Fibroblast of mammary gland (primary cell): ENCODE measurements at places on chromosomes 7 and 10.
A peak's percentile ranks its signal among the peaks of the same experiment; 100 is the strongest.

GRCh38 chr10:64648915-64649314 lies 1127.7 kb downstream of the REEP3 start:
- no peak for DNase-seq

DNA sequence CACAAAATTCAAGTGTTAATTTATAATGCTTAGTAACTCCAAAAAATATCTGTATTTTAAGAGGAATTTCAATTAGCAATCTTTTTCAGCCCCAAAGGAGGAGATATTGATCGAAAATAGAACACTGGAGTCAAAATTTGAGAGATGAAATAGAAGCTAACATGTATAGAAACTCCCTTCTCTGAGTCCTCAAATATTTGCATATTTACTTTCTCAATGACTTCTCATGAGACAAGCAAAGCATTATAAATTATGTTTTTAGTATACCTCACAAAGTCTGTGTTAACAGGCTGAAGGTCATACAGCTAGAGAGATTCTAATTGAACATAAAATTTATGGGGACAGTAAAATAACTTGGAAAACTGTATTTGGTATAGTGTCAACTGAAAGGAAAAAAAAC lies 260.5 kb downstream of the GPAM start:
- DNase-seq, result no peak

GRCh38 chr7:47574482-47575329 lies 7.2 kb downstream of the TNS3 start:
- no peak for DNase-seq

DNA sequence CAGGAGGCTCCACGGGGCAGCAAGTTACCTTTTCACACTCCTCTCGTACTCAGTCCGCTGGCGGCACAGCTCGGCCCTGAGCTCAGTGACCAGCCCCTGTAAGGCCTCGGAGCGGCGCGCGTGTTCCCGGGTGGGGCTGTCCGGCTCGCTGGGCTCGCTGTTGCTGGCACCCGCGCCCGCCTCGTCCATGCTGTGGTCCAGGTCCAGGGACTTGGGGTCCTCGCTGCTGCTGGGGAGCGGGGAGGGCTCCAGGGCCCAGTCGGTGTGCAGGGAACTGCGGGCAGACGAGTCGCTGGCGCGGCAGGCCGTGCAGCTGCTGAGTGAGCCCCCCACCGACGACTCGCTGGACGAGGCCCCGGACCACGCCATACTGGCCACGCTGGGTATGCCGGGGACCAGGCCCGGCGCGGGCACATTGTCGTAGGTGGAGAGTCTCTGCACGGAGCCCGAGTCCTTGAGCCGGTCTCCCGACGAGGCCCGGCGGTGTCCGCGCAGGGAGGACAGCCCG lies 143.8 kb downstream of the MAPK8 start:
- no peak for DNase-seq

DNA sequence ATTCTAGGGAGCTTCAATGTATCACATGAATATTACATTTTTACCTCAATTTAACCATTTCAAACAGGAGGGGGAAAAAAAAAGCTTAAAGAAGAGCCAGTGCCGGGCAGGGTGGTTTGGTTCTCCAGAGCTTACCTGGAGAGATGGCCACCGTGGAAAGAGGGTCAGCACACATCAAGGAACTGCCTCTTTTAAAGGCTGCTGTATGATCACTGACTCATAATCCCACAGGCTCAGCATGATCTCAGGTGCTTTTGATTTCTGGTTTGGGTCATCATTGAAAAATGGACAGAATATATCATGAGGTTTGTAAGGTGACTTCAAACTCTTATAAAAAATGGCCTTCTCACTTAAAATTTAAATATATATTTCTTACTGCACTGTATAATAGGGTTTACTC lies 67.5 kb upstream of the MDFIC start:
- DNase-seq, result no peak

DNA sequence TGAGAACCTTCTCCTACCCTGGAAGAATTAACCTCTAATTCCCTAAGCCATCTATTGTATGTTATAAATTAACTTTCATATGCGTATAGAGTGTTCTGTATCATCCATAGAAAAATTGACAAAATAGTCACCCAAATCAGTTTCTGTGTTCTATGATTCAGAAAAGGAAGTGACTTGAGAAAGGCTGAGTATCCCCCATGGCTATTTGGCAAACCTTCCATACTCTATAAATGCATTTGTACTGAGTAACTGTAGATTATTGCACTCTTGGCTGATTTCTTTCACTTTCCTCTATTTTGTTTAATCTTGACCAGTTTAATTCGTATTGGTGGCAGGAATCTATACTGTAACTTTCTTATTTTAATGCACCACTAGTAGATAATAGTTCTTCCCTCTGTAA lies 182.2 kb downstream of the HTR7 start:
- DNase-seq, result peak; percentile 68

GRCh38 chr10:34800624-34801023 lies 14.5 kb downstream of the PARD3 start:
- DNase-seq, result no peak

DNA sequence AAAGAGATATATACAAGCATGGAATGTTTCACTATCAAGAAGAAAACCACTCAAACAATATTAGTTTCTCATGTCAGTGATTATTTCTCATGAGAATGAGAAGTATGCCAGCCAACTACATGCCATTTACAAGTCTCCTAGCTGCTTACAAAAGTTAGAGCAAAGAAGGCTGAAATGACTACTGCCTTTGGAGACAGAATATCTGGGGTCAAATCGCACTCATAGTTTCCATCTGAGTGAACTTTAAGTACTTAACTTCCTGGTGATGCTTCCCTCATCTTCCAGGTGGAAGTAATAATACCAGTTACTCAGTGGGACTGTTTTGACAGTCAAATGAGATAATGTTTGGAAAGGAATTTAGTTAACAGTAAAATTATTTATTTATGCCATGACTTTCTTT lies 42.0 kb upstream of the RHOBTB1 start:
- DNase-seq, result no peak

- no peak for DNase-seq
These were observed 154.2 kb downstream of the LCOR start for GRCh38 chr10:96986200-96986856.

DNA sequence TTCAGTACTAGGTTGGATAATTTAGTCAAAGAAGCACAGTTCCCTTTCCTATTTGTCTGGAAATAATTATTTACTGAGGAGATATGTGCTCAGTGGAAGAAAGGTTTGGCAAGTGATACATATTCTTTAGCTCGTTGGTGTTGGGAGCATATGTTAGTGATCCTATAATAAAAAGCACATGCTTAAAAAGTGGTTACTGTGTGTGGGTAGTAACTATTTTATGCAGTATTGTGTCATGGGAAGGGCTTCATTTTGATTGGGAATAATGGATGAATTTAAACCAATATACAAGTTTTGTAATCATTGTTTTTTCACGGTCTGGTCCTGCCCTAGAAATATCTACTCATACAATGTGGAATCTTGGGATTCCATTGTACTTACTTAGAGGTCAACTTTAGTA lies 188.7 kb upstream of the PPP1R3A start:
- DNase-seq, result peak; percentile 85

- peak; percentile 67 for DNase-seq
These were observed 860.9 kb downstream of the XPNPEP1 start for GRCh38 chr10:109062371-109062770.

- DNase-seq, result no peak
These were observed 26.4 kb upstream of the GPR37 start for GRCh38 chr7:124792002-124792401.

DNA sequence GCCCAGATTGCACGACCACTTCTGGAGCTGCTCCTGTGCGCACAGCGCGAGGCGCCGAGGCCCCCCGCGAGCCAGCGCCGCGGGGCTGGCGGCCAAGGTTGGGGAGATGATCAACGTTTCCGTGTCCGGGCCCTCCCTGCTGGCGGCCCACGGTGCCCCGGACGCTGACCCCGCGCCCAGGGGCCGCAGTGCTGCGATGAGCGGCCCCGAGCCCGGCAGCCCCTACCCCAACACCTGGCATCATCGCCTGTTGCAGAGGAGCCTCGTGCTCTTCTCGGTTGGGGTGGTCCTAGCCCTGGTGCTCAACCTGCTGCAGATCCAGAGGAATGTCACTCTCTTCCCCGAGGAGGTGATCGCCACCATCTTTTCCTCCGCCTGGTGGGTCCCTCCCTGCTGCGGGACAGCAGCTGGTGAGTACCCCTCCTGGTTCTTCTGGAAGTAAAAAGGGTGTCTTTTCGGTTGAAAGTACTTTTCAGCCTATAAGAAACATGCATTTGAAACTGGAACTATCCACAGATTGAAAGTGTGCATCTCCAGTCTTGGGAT lies 683 bp downstream of the INSIG1 start:
- DNase-seq, result no peak

DNA sequence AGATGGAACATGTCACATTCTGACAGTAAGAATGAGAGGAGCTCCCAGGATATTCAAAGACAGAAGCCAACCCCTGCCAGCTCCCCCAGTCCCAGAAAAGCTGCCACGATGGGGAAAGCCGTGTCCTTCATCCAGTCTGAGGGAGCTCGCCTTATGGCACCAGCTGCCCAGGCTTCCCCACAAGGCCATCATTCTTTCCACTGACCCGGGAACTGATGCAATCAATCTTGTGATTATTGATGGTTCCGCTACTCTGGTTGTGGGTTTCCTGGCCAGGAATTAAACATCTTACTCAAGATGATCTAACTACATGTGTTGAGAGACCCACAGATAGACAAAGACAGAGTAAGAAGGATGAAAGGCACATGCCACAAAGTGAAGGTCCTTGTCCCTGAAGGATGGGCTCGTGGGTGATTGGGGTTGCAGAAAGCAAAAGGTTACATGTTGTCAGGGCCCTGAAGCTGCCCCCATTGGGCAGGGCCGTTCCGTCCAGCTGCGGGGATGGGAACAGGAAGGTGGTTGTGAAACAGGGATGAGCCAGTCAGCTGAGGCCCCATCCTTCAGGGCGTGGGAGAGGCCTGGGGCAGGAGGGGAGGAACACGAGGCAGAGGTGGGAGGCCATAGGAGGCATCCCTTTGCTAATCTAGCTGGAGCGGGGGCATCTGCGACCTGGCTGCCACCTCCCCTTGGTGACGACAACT lies 127.6 kb downstream of the OAT start:
- no peak for DNase-seq

DNA sequence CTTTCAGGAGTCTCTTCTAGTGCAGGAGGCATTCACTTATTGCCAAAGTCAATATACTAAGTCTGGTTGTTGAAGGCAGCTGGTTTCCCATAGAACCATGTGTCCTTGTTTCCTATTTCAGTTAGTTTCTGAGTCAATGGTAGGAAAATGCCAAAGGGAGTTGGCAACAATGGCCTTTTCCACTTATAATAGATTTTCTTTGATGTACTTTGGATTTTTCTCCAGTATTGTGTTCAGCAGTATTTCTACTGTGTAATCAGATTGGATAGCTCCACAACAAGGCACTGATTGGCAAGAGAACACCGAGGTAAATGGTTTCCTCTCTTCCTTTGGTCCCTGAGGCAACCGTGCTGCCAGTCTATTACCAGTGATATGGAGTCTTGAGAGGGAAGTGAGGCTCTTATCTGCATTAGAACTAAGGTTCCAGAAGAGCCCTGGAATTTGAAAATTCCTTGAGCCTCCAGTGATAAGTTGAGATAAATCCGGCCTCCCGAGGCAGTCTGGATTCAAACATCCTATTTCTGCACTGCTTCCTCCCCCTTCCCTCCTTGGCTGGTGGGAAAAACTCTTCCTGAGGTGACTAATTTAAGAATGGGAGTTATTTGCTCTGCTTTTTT lies 7.9 kb upstream of the SEPTIN7 start:
- peak; percentile 26 for DNase-seq

DNA sequence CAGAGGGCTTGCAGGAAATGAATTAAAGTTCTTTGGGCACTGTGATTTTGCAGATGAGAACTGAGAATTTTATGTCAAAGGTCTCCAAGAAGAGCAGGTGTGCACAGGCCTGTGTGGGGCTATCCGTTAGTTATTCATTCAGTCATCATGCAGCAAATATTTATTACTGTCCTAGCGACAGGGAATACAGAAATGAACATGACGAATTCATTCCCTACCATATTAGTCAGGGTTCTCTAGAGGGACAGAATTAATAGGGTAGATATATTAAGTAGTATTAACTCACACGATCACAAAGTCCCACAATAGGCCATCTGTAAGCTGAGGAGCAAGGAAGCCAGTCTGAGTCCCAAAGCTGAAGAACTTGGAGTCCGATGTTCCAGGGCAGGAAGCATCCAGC lies 2.9 kb upstream of the MMP21 start:
- no peak for DNase-seq

DNA sequence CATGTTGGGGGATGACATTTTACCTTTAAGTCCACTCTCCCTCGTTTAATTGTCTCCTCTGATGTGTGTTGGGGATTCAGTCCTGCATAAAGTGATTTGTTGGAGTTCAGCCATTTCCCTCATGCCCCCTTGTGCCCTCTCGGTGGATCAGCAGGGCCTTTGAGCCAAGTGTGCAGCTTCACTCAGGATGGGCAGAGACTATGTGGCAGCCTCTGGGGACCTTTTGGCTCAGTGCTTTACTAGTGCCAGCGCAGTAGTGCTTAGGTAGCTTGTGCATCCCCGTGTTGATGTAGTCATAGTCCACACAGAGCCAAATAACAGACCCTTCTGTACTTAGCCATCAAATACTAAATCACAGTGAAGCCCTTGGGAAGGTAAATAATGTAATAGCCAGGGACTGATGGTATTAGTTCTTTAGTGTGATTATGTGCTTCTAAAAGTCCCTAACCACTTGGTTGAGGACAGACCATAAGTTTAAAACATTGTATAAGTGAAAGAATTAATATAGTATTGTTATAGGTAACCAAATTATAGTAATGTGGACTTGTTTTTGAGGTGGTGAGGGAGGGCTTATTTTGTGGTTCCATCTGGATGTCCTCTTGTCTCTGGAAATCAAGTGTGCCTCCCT lies 11.4 kb downstream of the BUB3 start:
- DNase-seq, result no peak

DNA sequence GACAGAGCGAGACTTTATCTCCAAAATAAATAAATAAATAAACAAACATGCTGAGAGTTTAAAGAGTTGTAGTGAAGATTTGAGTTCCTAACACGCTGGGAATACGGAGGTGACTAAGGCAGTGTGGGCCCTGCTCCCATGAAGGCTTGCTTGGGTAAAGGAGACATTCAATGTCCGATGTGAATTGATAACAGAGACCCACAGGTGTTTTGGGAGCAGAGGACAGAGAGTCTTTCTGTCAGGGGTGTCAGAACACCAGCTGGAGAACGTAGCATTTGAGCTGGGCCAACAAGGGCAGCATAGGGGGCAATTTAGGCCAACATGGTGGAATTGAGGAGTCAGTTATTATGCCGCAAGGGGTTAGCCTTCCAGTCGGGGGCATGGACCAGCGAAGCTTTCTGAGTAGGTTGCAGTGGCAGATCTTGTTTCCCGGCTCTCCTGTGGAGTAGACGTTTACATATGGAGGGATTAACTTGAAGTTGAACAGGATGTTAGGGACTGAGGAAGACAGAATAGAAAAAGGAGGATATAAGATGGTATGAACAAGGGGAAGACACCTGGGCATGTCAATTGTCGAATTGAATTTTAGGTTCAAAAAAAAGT lies 5.6 kb downstream of the PROSER2 start:
- no peak for DNase-seq

GRCh38 chr7:17936321-17936720 lies 4.0 kb downstream of the SNX13 start:
- no peak for DNase-seq

- DNase-seq, result no peak
These were observed 208.3 kb downstream of the PRPF18 start for GRCh38 chr10:13794992-13795612.
